ENCODE measurements at places on chromosomes 12 and 14.

GRCh38 chr14:49970474-49971147 lies 77.7 kb downstream of the ARF6 start:
- DNase-seq = no peak

GRCh38 chr12:25581067-25581466 lies 28.0 kb upstream of the LMNTD1 start:
- no peak for DNase-seq

GRCh38 chr12:129723260-129723659 lies 180.6 kb downstream of the TMEM132D start:
- DNase-seq = no peak

DNA sequence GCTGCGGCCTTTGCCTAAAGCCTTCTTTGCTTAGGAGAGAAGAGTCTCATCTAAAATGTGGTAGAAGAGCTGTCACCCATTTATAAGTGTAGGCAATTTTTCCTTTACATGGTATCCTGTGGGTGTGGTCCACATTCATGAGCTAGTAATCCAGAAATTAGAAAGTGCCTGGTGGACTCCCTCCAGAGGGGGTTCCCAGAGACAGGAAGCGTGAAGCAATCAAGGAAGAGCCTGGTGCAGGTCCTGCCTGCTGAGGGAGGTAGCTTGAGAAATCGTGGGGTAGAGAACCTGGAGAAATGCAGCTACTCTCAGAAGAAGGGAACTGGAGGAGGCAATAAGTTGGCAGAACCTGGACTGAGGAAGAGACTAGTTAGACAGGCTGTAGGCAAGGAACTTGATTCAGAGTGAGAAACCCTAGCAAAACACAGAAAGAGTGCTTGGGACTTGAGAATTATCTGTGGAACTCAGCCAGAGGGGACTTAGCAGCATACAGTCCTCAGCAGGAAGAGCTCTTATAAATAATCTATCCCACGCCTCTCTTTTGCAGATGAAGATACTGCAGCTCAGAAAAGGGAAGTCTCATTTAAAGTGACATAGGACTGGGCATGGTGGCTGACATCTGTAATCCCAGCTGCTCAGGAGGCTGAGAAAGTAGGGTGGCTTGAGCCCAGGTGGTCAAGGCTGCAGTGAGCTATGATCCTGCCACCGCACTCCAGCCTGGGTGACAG lies 182.4 kb upstream of the CCND2 start:
- no peak for DNase-seq

DNA sequence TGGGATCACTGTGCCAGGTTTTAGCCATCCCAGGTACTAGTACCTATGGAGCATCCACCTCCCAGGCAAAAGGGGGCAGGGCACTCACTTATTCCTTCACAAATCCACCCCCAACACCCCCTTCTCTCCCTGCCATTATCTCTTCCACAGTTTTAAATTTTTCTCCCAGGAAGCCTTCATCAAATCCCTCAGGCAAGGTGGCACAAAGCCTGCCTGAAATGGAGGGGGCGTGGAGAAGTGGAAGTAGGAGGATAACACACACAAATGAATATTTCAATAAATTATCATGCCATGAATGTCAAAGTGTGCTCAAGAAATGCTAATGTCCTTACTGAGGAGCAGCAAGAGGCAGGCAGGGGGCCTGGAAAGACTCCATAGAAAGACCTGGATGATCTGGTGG lies 4.7 kb upstream of the CHST11 start:
- DNase-seq = no peak

DNA sequence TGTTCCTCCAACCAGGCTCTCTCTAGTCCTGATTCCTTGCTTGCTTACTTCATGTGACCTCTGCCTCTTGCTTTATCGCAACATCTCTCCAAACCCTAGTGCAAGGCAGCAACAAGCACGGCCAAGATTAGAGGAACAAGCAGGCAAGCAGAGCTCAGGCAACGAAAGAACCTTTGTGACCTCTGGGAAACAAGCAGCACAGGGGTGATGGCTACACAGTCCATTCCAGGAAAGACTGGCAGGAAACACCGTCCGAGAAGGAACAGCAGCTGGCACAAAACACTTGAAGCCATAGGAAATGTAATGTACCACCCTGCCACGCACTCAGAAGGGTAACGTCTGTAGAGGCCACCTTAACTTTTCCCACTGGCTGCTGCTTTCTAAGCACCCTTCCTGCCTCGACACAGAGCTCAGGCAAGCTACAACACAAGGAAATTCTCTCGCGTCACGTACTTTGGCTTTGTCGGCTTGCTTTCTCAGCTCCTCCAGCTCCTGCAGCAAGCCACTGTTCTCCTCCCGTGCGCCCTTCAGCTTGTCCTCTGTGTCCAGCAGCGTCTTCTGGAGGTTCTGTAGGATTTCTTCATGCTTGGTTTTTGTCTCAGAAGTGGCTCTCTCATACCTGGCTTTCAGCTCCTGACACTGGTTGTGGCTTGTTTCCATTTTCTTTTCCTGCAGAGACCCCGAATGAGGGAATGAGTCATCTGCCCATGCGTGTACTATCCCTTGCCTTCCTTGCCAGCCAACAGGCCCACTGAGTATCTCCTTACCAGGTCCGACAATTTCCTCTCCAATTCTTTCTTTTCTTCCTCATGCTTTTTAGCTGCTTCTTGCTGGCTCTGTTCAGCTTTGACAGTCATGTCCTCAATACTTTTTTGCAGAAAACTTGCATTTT lies 61.4 kb upstream of the VPS33A start:
- no peak for DNase-seq

DNA sequence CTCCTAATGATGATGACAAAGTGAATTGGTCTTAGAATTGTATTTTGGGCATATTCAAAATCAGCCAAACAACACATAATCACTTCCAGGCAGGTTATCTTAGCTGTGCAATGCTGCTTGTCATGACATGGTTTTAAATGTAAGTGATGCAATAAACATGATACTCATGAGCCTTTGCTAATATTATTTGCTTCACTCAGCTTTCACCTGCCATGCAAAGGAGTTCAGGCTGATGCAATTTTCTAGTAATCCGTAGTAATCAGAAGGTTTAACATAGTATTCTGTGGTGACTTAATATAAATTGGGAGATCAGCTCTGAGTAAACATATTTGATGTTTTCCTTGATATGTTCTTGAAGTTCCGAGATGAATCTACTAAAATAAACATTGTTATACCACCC lies 29.1 kb downstream of the TMEM260 start:
- no peak for DNase-seq

DNA sequence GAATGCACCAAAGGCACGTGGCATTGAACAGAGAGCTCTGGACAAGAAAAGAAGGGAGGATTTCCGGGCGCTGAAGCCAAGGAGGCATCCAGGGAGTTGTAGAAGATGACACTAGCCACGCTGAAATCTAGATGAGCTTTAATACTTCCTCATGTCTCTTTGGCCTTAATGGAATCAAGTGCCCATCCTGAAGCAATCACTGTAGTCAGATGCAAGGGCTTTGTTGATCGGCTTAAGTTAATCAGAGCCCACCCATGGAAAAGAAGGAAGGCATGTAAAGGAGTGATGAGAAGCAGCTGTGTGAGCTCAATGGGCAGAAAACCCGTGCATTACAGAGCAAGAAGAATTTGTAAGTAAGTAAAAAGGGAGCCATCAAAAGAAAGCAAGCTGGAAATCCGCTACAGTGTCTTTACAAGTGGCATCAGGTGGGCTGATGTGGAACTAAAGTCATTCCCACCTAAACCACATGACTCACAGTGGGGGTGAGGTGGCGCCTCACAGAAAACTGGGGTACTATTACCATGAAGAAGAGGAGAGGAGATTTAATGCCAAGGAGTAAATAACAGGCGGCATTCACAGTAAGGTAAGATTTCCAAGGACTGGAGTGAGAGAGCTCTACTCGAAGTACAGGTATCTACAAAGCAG lies 48.4 kb downstream of the NDUFA12 start:
- DNase-seq = no peak

DNA sequence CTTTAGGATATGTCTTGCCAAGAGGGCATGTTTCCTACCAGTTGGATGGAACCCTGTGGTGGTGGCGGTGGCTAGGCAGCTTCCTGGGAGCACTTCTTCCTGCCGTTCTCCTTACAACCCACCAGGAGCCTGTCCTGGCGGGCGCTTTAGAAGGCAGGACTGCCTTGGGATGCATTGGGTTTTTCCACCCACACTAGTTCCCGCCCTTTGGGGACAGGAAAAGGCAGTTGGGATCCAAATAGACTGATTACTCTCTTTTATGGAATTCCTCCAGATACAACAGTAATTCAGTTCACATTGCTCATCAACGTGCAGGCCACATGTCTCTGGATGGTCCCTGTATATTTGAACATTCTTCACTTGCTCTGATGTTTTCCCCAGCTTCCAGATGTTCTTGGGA lies 305.7 kb upstream of the SSTR1 start:
- DNase-seq = no peak

- DNase-seq = peak; percentile 75
Measured at GRCh38 chr12:92108651-92109050, 37.0 kb downstream of the BTG1 start.

DNA sequence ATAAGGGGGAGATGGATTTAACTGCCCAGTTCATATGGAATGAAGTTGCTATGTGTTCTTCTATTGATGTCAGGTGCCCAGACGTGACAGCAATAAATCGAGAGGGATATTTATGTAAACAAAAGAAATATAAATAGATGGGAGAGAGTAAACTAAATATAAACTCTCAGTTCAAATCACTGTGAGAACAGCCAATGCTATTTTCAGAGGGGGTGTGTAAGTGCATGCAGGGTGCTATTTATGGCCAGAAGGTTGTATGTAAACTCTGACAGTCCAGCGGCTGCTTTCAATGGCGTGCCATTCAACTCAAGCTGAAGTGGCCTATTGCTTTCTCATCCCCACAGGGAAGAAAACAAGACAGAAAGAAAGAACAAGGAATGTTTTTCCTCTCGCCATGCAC lies 127.2 kb downstream of the KCNA5 start:
- no peak for DNase-seq

Data from G401 (cell line).